Ascending aorta (tissue), 2 donors: ENCODE measurements at places on chromosomes 7 and 10.
A peak's percentile ranks its signal among the peaks of the same experiment; 100 is the strongest.

DNA sequence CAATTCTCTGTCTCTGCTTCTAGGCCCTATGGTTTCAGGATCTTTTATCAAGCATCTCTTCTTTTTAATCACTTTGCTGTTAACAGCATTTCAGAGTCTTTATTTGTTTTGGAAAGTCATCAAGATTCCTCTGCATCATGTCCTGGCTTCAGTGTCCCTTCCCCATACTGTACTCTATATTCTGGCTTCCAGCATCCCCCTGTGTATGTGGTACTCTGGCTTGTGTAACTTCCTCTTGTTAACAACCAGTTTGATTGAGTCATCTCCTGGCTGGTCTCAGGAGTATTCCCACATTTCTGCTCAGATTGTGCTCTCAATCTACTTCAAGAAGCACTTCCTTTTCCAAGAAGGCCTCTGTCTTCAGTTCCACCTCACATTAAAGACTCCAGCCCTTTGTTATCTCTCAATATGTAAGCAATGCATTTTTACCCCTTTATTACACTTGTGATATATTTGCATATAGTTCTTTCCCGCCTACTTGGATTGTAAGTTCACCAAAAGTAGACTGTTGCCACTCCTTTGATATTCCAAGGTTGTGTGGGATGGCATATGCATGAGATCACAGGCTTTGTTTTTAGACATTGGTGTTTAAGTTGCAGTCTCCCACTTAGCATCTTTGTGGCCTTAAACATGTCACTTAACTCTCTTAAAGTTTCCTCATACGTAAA, 15.1 kb upstream of the ATE1 start:
- peak overlapping the region; percentile 33 for H3K27ac ChIP-seq
- no peaks in the 10 kb centered on the region for H3K27me3 ChIP-seq
- no peaks in the 10 kb centered on the region for H3K4me1 ChIP-seq
- no peaks in the 10 kb centered on the region for H3K36me3 ChIP-seq
- peak; percentile 62 for DNase-seq
- no peak overlapping the region for H3K4me3 ChIP-seq

- H3K27ac ChIP-seq: no peak overlapping the region
- no peaks in the 10 kb centered on the region for H3K36me3 ChIP-seq
- H3K4me1 ChIP-seq: no peaks in the 10 kb centered on the region
- no peak overlapping the region for H3K4me3 ChIP-seq
- H3K27me3 ChIP-seq: no peaks in the 10 kb centered on the region
Observed at GRCh38 chr10:93097386-93097785, 23.7 kb downstream of the CYP26A1 start.

DNA sequence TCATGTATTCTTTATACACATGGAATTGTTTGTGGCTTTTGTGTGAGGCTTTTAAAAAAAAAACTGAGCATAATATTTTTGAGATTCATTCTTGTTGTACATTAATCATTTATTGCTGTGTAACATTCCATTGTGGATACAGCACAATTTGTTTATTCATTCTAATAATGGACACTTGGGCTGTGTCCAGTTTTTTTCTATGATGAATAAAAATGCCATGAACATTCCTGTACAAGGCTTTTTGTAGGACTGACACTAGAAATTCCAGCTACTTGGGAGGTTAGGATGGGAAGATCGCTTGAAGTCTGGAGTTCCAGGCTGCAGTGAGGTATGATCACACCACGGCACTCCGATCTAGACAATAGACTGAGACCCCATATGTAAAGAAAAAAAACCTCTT, 254.3 kb upstream of the CACNA2D1 start:
- H3K4me1 ChIP-seq: no peaks in the 10 kb centered on the region
- H3K27me3 ChIP-seq: no peaks in the 10 kb centered on the region
- no peaks in the 10 kb centered on the region for H3K36me3 ChIP-seq
- H3K4me3 ChIP-seq: no peak overlapping the region
- DNase-seq: no peak

DNA sequence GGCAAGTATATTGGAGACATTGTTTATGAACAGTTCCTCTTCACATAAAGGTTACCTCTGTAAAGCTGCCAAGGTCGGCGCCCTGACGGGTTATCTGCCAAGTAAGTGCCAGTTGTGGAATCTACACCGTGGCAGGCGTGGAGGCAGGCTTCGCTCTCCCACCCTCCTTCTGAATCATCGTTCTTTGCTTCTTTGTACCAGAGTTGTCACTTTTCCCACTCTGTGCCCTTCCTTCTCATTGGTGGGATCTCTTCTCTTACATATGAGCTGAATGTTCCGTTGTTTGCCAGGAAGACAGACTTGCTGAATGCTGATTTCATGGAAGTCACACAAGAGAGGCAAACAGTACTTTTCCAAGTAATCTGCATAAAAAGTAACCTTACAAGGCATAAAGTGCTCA, 40.6 kb upstream of the PTPRZ1 start:
- H3K36me3 ChIP-seq: no peaks in the 10 kb centered on the region
- no peak overlapping the region for H3K4me3 ChIP-seq
- H3K27me3 ChIP-seq: no peaks in the 10 kb centered on the region
- H3K4me1 ChIP-seq: no peaks in the 10 kb centered on the region
- no peak for DNase-seq
- no peak overlapping the region for H3K27ac ChIP-seq

DNA sequence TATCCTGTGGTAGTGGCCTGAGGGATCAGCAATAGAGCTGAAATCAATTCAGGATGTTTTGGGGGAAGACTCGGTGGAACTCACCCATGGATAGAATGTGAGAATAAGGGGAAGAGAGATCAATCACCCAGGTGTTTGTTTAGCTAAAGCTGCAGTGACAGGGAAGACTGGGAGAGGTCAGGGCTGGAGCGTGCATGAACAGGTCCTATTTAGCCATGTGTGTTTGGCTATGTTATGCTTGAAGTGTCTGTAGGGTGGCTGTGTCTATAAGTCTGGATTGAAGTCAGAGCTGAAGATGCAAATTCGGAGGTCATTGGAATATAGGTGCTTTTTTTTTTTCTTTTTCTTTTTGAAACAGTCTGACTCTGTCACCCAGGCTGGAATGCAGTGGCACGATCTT, 4.6 kb downstream of the ATP6V1F start:
- peaks cover 22% of the 10 kb centered on the region for H3K4me1 ChIP-seq
- H3K36me3 ChIP-seq: peaks cover 7% of the 10 kb centered on the region
- H3K27me3 ChIP-seq: no peaks in the 10 kb centered on the region
- H3K27ac ChIP-seq: no peak overlapping the region
- no peak overlapping the region for H3K4me3 ChIP-seq

- no peaks in the 10 kb centered on the region for H3K27me3 ChIP-seq
- H3K36me3 ChIP-seq: no peaks in the 10 kb centered on the region
- no peaks in the 10 kb centered on the region for H3K4me1 ChIP-seq
- no peak for DNase-seq
- no peak overlapping the region for H3K27ac ChIP-seq
- no peak overlapping the region for H3K4me3 ChIP-seq
Observed at GRCh38 chr7:106239406-106239805, 45.4 kb downstream of the NAMPT start.

GRCh38 chr7:44240983-44241510, 40.3 kb downstream of the YKT6 start:
- peak overlapping the region; percentile 38 for H3K4me3 ChIP-seq
- no peaks in the 10 kb centered on the region for H3K4me1 ChIP-seq
- DNase-seq: peak; percentile 87
- no peaks in the 10 kb centered on the region for H3K27me3 ChIP-seq
- no peaks in the 10 kb centered on the region for H3K36me3 ChIP-seq
- no peak overlapping the region for H3K27ac ChIP-seq

DNA sequence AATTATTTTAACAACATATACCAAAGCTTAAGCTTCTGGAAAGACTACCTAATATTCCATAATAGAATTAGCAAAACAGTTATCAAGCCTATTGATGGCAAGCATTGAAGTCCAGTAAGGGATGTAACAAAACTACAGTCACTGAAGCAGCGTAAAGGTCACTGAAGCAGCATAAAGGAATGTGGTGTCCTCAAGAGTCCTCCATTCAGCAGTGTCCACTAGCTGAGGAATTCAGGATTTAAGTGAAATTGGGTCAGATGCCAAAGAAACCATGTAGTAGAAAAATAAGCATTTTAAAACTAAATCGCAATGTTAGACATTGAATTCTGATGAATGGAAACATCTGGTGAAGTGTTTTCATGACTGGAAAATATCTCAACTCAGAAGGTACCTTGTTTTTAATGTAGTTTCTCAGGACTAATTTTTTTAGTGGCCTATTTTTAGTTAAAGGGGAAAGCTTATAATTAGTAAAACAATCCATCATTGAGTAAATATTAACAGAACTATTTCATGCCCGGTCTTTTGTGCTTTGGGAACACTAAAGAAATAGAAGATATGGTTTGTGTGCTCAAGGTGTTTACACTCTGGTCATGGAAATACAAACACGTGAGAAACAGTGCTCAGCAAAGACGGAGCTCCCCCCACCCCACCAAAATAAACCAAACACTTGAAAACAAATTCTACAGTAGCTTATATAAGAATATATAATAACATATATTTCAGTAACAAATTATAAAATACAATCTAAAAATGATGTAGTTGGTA, 121.4 kb downstream of the CDK14 start:
- H3K36me3 ChIP-seq: no peaks in the 10 kb centered on the region
- DNase-seq: no peak
- H3K4me3 ChIP-seq: no peak overlapping the region
- H3K27me3 ChIP-seq: no peaks in the 10 kb centered on the region
- H3K4me1 ChIP-seq: no peaks in the 10 kb centered on the region

- H3K4me1 ChIP-seq: no peaks in the 10 kb centered on the region
- no peak overlapping the region for H3K4me3 ChIP-seq
- H3K27me3 ChIP-seq: no peaks in the 10 kb centered on the region
- no peak overlapping the region for H3K27ac ChIP-seq
- H3K36me3 ChIP-seq: no peaks in the 10 kb centered on the region
Observed at GRCh38 chr7:83882551-83882950, 233.6 kb upstream of the SEMA3E start.

DNA sequence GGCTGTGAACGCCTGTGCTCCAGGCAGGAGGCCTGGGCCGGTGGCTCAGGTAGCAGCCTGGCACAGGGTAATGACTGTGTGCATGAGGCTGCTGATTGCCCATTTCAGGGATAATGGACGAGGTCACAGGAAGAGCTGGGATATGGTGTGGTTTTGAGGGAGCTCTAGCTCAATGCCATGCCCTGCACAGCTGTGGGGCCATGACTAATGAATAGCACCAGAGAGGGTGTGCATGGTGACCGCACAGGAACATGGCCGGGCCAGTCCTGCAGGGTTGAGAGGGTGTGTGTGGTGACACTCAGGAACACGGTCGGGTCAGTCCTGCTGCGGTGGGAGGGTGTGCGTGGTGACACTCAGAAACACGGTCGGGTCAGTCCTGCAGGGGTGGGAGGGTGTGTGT, 21.8 kb downstream of the NKX6-2 start:
- no peak overlapping the region for H3K27ac ChIP-seq
- H3K4me3 ChIP-seq: no peak overlapping the region
- DNase-seq: no peak
- H3K27me3 ChIP-seq: no peaks in the 10 kb centered on the region
- peaks cover 29% of the 10 kb centered on the region for H3K36me3 ChIP-seq

DNA sequence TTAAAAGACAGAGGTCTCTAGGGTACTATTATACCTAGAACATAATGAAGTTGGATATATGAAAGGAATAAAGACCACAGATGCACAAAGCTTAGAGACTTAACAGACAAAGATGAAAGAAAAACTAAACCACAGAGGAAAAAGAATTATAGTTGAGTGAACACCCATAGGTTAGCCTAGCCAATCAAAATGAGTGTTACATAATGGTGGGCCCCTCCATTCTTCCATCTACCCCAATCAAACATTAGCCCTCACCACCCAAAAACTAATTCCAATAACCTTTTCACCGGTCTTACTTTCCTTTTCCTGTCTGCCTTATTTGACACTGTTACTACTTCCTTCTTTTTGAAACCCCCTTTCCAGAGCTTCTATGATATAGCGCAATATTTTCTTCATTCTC, 130.1 kb downstream of the ELMO1 start:
- no peak overlapping the region for H3K27ac ChIP-seq
- no peaks in the 10 kb centered on the region for H3K36me3 ChIP-seq
- DNase-seq: no peak
- H3K27me3 ChIP-seq: no peaks in the 10 kb centered on the region
- no peaks in the 10 kb centered on the region for H3K4me1 ChIP-seq

- H3K4me3 ChIP-seq: no peak overlapping the region
- H3K27me3 ChIP-seq: no peaks in the 10 kb centered on the region
- H3K36me3 ChIP-seq: no peaks in the 10 kb centered on the region
Observed at GRCh38 chr10:114609518-114610426, 48.3 kb downstream of the ABLIM1 start.

DNA sequence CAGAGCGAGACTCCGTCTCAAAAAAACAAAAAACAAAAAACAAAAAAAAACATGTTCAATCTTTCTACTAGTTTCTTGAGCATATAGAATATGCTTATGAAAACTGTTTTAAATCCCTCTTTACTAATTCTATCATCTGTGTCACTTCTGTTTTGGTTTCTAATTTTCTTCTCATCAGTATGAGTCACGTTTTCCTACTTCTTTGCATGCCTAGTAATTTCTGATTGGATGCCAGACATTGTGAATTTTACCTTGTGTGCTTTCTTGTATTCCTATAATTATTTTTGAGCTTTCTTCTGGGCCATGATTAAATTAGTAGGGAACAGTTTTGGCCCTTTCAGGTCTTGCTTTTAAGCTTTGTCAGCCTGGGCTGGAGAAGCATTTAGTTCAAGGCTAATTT, 9.9 kb downstream of the MICU1 start:
- H3K4me1 ChIP-seq: no peaks in the 10 kb centered on the region
- DNase-seq: no peak
- no peaks in the 10 kb centered on the region for H3K27me3 ChIP-seq
- H3K27ac ChIP-seq: no peak overlapping the region
- H3K4me3 ChIP-seq: no peak overlapping the region

- H3K4me1 ChIP-seq: no peaks in the 10 kb centered on the region
- H3K36me3 ChIP-seq: no peaks in the 10 kb centered on the region
- peak overlapping the region; percentile 74 for H3K27ac ChIP-seq
- H3K27me3 ChIP-seq: no peaks in the 10 kb centered on the region
- DNase-seq: no peak
Observed at GRCh38 chr10:44280226-44281014, 104.5 kb downstream of the CXCL12 start.

DNA sequence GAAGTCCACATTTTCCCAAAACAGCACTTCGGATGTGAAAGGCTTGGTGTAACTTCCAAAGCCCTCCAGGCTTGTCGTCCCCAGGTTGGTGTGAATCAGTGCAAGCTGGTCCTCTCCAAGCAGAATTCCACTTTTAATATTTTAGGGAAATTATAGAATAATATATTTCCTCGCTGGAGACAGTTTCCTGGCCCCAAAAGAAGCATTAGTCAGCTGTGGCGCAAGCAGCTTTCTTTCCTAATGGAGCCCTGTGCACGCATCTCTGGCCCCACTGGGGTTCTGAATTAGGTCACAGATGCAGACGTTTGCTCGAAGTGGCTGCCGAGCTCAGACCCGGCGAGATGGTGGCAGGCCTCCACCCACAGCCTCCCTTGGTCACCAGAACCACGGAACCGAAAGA, 33.3 kb upstream of the MNX1 start:
- H3K4me1 ChIP-seq: no peaks in the 10 kb centered on the region
- no peak overlapping the region for H3K4me3 ChIP-seq
- H3K36me3 ChIP-seq: no peaks in the 10 kb centered on the region
- no peaks in the 10 kb centered on the region for H3K27me3 ChIP-seq

GRCh38 chr7:17611611-17612010, 313.2 kb downstream of the AHR start:
- no peaks in the 10 kb centered on the region for H3K36me3 ChIP-seq
- H3K4me1 ChIP-seq: no peaks in the 10 kb centered on the region
- H3K27me3 ChIP-seq: no peaks in the 10 kb centered on the region
- DNase-seq: no peak
- no peak overlapping the region for H3K4me3 ChIP-seq

GRCh38 chr7:73585196-73585595, 6.8 kb upstream of the TBL2 start:
- H3K36me3 ChIP-seq: no peaks in the 10 kb centered on the region
- no peak for DNase-seq
- H3K27ac ChIP-seq: no peak overlapping the region
- H3K27me3 ChIP-seq: no peaks in the 10 kb centered on the region
- H3K4me1 ChIP-seq: no peaks in the 10 kb centered on the region
